Left lung (tissue), 14 donors: ENCODE measurements at places on chromosomes 1 and 21. TPM values are rescaled to one million over a fixed set of nuclear protein-coding genes. Genes with fewer than 3 reads are reported as not detected.
A peak's percentile ranks its signal among the peaks of the same experiment; 100 is the strongest.

GPR161 gene
- 30.7 TPM for polyA plus RNA-seq

GRCh38 chr1:242128951-242129502 is 130.1 kb upstream of the MAP1LC3C start:
- peak; percentile 3 for DNase-seq

DNA sequence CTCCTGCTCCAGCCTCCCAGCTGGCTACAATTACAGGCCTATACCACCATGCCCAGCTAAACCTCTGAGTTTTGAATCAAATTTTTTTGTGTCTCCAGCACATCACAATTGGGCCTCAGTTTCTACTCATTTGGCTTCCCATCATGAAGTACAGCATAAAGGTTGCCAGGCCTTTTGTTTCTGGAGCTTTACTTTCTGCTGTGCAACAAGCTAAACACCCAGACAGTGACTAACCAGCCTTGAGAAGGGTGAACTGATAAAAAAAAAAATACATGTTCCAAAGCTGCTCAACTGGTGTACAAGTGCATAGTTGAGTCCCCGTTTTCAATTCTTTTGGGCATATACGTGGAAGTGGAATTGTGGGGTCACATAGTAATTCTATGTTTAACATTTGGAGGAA is 25.1 kb downstream of the TIAM1 start:
- DNase-seq = no peak

- peak; percentile 37 for DNase-seq
Observed at GRCh38 chr1:156693848-156694689, 11.3 kb downstream of the CRABP2 start.

DNA sequence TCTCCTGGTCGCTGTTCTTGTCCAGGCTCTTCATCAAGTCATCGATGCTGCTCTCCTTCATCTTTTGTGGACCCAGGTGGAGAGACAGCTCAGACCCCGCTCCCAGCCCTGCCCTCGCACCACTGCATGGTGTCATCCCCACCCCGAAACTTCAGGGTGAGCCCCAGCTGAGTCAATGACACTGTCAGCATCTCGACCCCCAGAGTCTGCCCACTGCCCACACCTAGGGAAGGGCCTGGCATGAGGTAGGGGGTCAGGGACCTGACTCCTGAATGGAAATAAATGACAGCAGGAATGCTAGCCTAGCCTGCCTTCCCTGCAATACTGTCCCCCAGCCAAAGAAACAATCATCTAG is 1.6 kb upstream of the S100A6 start:
- no peak for DNase-seq
